ENCODE measurements at places on chromosomes 4 and X.

- DNase-seq, result no peak
Observed at GRCh38 chr4:144450526-144450925, 195.4 kb upstream of the HHIP start.

DNA sequence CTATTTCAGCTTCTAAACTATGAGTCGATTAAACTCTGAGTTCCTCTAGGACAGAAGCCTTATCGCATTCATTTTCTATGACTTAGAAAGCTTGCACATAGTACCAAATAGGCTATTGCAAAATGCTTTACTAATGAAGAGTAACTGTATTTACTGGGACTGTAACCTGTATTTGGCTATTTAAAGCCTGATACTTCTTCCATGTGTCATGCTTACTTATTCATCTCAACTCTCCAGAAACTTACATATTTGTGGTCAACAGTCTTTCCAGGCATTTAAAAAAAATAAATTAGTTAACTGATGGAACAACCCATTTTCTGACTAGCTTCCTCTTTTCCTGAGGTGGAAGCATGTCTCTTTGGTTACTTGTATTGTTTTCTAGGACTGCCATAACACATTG lies 467.9 kb downstream of the PCDH11X start:
- no peak for DNase-seq

GRCh38 chrX:109943740-109944092 lies 59.2 kb upstream of the TMEM164 start:
- DNase-seq, result no peak

DNA sequence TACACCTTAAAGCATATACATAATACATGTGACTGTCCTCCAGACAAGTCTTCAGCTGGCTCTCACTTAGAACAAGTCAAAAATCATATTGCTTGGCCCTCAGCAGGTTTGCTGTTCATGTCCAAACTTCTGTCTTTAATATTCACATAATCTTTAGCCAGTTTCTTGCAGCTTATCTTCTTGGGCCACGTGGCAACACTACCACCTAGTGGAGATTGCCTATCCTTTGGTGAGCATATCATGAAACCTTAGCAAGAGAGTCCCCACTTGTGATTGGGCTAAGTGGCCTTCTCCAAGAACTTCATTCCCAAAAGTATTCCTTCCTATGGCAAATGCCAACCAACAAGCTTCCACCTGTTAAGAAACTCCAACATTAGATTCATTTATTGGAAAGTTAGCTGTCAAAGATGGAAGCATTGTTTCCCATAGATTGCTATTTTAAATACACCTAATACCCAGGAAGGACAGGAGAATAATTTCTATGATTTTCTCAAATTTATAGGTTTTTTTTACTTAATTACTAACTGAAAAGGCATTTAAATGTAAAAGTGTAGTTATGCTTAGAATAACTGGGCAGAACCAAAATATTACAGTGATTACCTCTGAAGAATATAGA lies 231.9 kb upstream of the INTU start:
- DNase-seq, result peak; percentile 71

GRCh38 chrX:155876704-155877103 lies 4.4 kb upstream of the VAMP7 start:
- DNase-seq, result no peak

DNA sequence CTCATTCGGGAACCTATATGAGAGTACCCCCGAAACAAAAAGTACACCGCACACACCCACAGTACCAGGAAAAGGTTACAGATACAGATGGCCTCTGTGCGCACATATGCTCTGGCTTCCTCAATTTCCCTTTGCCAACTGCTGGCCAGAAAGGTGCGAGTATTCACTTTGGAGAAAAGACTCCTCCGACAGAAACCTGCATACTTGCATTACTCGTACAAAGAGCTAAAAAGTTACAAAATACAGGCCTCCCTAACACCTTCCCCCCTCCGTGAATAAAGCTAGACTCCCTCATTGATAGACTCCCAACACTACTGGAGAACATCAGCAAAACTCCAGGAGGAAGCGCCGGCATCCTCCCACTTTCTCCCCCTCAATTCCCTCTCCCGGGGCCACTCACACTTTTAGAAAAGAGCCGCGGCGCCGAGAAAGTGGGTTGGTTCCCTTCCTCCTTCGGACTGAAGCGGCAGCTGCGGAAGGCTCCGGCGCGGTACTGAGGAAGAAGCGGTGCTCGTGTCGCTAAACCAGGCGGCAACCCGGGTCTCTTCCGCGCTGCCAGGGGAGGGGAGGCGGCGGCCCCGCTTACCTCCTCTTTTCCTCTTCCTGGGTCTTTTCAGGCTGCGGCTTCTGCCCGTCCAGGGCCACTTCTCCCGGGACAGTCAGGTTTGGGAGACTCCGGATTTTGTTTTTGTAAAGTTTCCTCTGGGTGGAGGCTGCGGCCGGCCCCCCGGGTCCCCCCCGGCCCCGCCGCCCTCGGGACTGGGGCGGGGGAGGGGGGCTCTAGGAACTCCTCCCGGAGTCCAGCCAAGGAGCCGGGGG lies 1.1 kb downstream of the FBXW7 start:
- peak; percentile 57 for DNase-seq

GRCh38 chr4:125387770-125388169 lies 73.0 kb downstream of the FAT4 start:
- DNase-seq, result no peak

GRCh38 chr4:2650276-2650675 lies 105.9 kb downstream of the TNIP2 start:
- DNase-seq, result no peak

GRCh38 chr4:109816082-109816442 lies 500 bp downstream of the GAR1 start:
- DNase-seq, result no peak
